HFFc6 (cell line): ENCODE measurements at places on chromosomes 2 and 18. TPM values are rescaled to one million over a fixed set of nuclear protein-coding genes. Genes with fewer than 3 reads are reported as not detected.
A peak's percentile ranks its signal among the peaks of the same experiment; 100 is the strongest.

Gene POTEI
- not detected in 3 replicates for total RNA-seq

DNA sequence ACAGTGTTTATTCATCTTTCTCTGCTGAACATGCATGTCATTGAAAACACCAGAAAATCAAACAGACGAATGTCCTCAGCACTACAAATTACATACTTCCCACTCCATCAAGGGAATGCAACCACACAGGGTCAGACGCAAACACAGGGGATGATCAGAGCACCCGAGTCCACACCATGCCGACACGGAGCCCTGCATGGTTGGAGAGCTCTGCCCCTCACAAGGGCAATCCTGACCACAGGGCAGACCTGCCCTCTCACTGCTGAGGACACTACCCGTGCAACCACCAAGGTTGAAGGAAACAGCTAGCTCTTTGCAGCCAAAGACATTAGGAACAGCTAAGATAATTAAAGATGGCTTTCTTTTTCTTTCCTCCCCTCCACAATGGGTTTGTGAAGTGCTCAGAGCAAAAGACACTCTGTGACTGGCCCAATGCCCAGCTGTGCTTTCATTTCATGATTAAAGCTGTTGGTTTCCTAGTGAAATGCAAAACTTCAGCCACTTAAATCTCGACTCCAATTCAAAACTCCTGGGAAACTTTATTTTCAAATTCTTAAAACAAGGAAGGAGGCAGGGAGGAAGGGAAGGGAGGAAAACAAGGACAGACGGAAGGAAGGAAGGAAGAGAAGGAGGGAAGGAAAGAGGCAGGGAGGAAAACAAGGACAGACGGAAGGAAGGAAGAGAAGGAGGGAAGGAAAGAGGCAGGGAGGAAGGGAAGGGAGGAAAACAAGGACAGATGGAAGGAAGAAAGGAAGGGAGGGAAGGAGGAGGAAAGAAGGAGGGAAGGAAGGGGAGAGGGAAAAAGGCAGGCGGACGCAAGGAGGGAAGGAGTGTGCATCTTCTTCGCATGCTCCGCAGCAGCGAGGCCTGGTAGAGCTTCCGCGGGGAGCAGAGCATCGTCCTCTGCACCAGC, 65.8 kb downstream of the NDUFA10 start:
- peak; percentile 3 for DNase-seq

DNA sequence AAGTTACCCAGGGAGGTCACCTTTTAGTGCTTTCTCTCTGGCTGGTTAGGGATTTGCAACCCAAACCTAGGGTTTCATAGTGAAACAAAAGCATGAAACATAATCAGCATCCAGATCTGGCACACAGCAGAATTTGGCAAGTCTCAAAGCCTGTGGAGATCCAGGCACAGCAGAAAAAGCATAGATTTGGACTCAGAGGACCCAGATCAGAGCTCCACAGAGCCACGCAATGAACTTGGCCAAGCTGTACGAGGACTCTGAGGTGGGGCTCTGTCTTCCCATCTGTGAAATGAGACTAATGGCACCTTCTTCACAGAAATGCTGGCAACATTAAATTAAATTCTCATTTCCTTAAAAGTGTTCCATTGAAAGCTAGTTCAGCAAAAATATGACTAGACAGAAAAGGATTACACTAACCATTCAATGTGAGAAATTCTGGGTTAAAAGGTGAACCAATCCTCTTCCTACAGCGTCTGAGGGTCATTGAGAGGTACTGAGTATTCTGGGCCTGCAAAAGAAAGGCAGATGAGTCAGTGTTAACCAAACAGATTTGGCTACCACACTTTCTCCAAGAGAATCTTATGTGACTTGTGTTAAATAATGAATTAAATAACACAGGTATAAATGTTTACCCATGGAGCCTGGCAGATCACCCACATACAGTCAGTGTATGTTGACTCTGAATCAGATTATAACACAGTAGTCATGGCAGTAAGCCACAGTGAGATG, 266.3 kb downstream of the MREG start:
- DNase-seq = no peak

GRCh38 chr18:47876813-47877212, 53.6 kb downstream of the SMAD2 start:
- no peak for DNase-seq

- DNase-seq = no peak
Measured at GRCh38 chr2:54836477-54836876, 113.0 kb downstream of the EML6 start.

DNA sequence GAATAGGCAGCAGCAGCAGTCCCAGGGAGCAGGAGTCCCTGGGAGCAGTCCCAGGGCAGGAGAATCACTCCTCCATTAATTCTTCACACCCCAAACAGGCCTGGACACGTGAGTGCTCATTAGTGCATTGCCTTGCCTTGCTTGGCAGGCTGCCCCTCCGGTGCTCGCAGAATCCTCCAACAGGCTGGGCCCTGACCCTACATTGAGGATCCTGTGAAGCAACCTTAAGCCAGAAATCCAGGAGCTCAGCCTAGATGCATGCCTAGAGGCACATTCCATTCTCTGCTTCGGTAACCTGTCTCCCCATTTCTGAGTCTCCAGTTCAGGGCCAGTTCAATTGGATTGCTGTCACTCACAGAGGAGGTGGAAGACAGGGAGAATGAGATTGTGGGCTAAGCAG, 97.4 kb upstream of the LRATD1 start:
- DNase-seq = no peak
